ENCODE measurements at places on chromosomes 11 and 22.

DNA sequence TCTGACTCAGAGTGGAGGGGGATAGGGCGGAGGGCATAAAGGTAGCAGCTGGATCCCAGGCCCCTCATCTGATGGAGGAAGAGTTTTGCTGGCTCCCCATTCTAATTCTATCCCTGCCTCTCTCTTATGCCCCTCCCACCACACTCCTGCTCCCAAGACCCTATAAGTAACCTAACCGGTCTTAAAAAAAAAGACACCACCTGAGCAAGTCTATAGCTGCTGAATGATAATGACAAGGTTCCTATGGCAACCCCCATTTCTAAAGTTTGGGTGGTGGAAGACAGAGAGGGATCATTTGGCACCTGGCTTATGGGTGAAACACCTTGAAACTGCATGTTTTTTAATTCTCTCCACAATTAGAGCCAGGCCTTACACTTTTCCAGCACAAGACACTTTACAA lies 69.6 kb downstream of the LARGE1 start:
- DNase-seq: no peak

DNA sequence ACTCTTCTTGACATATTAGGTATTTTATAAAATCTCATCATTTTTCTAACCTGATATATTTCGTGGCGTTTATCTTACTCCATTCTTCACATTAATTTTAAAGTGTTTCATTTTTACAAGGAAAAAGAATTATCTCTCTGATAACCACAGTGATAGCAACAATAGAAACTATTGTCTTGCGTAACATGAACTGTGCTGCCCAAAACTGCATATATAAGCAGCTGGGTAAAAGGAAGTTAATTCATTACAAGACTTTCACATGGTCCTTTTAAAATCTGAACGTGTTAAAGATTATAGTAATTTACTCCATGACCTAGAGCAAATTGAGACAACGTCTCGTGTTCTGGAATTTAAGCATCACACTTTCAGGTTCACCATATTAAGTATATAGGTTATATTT lies 210.4 kb upstream of the GRIA4 start:
- no peak for DNase-seq

DNA sequence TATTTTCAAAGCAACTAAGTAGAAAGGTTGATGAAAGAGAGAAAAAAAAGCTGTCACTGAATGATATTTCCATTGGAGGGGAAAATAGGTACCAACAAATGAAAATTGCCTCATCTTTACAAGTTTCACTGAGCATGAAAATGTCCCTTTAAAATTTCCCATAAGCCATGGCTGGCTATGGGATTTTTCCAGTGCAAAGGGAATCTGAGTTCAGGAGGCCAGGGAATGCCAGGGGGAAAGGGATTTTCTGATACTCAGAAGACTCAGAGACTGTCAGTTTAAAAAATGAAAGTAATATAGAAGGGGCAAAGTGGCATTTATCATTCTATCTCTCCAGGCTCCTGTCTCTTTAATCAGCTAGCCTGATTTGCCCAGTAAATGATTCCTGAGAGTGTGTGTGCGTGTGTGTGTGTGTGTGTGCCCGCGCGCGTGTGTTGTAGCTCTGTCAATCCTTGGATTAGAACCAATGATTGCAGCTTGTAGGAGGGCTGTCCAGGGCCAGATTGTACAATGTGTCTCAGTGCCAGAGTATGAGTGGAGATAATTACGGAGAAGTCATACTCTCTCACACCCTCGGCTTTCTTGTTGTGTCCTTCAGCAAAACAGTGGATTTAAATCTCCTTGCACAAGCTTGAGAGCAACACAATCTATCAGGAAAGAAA lies at the start of gene NTM:
Gene NTM, plus strand, starts transcription at position 526 of the 662 bp plus-strand sequence.
- no peak for DNase-seq

GRCh38 chr11:45615182-45615792 lies 50.1 kb downstream of the CHST1 start:
- no peak for DNase-seq

- DNase-seq: no peak
Measured at GRCh38 chr22:21010426-21011113, 4.4 kb upstream of the P2RX6 start.

DNA sequence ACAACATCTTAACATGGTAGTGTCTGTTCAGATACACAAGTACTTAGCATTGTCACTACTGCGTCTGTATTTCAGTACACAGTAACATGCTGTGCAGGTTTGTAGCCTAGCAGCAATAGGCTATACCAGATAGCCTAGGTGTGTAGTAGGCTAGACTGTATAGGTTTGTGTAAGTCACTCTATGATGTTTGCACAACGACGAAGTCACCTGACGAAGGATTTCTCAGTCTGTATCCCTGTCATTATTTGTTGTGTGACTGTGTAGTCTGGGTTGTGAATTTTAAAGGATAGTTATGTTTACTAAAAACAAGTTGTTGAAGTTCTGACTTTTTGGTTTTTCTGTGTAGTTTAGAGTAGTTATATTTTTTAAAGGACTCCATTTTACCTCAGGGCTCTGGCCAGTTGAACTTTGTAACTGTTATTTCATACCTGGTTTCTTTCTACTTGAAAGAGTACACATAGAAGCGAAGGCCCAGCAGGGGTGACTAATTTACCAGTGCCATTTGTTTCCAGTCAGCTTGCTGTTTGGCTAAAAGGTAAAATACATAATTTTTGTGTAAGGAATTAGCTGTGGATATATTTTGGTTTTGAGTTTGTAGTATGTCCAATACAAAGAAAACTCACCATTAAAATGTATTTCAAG lies 72.3 kb downstream of the PPP6R3 start:
- DNase-seq: no peak

DNA sequence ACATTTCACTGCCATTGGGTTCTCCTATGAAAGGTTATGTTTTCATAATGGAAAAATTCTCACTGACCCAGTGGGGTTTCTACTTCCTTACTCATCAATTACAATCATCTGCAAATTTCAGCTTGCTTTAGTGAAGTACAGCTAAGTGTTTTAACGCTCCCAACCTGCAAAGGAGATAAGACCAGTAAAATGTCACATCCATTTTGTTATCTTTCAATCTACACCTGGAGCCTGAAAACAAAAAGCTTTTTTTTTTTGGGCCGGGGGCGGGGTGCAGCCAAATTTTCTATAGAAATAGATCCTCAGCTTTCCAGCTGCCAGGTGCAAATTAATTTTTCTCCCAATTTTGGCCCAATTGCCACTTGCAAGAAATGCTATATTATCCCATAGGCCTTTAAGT lies 40.6 kb downstream of the CADM1 start:
- no peak for DNase-seq

DNA sequence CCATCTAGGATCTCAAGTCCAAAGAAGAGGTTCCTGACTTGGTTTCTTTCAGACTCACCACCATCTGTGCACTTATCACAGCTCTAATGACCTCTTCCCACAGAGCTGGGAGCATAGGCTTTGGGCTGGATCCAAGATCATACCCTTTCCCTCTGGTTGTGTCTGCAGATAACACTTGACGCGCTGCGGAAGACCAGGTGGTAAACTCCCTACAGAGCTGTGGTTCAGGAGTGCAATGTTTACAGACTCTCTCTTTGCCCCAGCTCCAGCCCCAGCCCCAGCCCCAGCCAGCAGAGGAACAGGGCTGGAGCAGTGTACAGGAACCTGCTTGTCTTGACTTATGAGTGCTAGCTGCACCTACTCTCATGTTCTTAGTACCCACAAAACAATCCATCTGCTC lies 274.4 kb upstream of the SYN3 start:
- no peak for DNase-seq

DNA sequence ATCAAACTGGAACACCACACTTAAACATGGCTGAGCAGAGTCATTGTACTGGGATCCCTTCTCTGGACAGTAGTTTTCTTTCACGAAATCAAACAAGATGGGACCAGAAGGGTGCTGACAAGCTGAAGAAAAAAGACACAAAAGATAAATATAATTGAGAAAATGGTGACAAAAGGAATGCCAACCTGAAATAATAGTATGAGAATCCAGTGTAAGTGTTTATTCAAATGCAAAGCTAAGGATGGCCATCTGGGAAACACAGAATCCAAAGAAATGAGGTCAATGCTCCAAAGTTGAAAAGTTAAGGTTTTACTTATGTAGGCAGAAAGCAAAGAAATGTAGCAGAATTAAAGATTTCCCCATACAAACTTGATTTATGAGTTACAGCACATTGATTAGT lies 5.3 kb upstream of the OR52E5 start:
- DNase-seq: no peak

DNA sequence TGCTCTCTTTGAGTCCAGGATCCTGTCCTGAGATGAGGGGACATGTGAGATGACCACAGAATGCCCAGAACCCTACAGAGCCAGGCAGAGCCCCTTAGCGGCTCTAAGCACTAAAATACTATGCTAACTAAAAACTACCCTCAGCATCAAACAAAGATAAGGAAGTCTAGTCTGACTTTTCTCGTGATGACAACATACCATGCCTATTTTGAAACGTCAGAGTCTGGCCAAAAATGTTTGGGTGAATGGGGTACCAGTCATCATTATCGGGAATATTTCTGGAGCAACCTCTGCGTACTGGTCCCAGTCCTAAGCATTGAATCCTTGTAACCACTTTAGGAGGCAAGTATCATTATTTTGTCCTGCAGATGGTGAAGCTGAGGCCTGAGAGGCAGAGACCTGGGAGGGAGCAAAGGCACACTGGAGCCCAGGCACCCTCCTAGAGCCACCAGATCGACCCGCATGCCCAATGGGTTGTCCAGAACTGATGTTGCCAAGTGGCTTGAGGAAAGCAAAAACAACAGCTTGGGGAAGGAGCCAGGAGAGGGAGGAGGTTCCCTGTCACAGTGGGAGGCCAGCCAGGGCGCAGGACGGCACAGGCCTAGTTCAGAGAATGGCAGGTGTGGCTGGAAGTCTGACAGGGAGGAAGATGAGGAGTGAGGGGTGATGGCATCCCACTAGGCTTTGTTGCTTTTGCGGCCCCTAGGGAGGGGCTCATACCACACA lies 7.2 kb upstream of the OSM start:
- no peak for DNase-seq

GRCh38 chr11:76320929-76321328 lies 60.0 kb downstream of the THAP12 start:
- DNase-seq: no peak

DNA sequence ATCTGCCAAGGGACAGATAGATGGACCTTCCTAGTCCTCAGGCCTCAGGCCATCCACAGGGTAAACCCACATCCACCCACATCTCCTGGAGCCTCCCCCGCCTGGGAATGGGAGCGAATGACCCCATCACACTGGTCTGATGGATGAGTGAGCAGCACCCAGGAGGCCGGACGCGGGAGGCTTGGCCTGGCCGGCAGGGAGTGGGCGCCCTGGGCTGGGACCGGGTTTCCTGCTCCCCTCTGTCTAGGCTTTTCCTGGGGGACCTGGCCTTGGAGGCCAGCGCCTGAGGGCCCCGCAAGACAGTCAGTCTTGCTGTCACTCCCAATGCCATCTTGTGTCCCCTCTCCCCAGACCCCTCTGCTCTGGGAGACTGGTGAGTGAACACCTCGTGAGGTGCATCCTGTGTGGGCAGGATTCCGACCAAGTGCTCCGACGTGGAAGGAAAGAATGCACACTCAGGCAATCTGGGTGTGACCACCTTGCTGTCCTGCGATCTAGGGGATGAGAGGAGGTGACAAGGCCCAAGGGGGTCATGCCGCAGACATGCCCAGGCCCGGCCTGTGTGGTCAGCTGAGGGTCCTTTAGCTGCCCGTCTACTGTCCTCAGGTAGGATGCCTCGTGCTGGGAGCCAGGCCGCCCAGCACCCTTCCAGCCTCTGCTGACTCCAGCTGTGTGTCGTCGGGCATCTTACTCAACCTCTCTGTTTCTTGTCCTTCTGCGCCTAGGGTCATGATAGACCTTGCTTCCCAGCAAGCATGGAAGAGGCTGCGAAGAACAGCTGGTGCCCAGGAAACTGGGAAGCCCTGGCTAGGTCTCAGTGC lies 26.5 kb upstream of the WNT7B start:
- no peak for DNase-seq

DNA sequence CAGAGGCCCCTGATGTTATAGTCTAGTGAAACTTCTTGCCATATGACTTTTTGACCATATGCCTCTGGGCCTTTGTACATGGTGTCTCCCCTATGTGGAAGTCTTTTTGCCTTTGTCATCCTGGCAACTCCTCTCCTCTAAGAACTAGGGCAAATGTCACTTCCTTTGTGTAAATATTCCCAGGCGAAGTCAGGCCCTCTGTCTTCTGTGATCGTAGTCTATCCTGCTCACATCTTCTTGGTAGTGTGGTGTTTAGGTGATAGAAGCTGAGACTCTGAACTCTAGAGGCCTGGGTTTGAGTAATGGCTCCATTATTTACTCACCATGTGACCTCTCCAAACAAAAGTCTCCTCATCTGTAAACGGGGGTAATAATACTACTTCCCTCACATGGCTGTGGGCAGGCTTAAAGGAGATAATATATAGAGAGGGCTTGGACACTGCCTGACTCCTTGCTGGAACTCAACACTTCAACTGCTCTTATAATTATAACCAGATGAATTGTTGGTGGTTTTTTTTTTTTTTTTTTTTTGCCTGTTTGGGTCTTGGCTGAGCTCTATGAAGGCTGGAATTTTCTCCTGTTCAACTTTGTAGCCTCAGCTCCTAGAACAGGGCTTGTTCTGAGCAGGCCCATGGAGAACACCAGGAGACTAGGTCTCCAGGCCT lies 43.8 kb downstream of the INSC start:
- DNase-seq: no peak

DNA sequence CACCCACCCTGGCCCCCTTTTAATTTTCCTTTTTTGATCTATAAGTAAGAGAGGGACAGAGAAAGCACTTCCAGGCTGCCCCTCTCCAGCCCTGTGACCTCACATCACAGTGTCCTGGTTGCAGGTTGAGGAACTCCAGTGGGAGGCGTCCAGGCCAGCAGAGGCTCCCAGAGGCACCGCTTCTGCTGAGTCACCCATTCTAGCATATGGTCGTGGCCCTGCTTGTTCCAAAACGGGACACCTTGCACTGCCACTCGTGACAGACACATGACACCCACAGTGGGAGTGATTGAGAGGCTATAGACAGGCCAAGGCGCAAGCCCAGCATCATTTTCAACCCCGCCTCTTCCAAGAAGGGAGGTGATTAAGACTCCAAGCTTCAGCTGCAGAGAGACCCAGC lies 16.0 kb upstream of the TMPRSS4 start:
- DNase-seq: no peak

DNA sequence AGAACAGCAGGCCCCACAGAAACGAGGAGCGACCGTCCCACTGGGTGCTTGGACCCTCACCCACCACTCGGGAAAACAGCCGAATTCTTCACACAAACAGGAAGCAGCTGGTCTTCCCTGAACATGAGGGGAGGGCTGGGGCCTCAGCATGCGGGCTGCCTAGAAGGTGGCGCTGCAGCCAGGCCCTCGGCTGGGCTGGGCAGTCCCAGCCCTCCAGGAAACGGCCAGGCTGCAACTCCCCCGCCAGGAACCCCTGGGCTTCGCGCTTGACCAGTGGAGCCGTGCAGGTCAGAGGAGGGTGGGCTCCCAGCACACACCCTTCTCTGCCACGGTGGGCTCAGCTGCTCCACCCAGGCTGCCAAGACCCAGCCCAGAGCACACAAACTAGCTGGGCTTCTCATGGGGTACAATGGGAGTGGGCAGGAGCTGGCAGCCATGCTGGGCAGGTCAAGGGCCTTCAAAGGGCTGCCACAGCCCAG lies 29.6 kb downstream of the IGF2 start:
- DNase-seq: no peak

GRCh38 chr11:66883016-66883965 lies 26.4 kb downstream of the LRFN4 start:
- peak; percentile 70 for DNase-seq

Measured in CD4-positive, alpha-beta T cell treated with Interleukin-6 for 4 hours (primary cell).